ENCODE measurements at places on chromosomes 2 and 18. TPM values are rescaled to one million over a fixed set of nuclear protein-coding genes. Genes with fewer than 3 reads are reported as not detected.

GRHL1 gene
- 0.94 TPM for total RNA-seq

LYG2 gene
- total RNA-seq: not detected

CYP27A1 gene
- 7.4 TPM for total RNA-seq

DSEL gene
- total RNA-seq: 5.9 TPM

CDK15 gene
- not detected for total RNA-seq

Measured in mammary microvascular endothelial cell (primary cell).